GM23338 (cell line): ENCODE measurements at places on chromosomes 11 and 22.

- no peak for DNase-seq
Measured at GRCh38 chr11:126354631-126355323, 709 bp upstream of the ST3GAL4 start.

DNA sequence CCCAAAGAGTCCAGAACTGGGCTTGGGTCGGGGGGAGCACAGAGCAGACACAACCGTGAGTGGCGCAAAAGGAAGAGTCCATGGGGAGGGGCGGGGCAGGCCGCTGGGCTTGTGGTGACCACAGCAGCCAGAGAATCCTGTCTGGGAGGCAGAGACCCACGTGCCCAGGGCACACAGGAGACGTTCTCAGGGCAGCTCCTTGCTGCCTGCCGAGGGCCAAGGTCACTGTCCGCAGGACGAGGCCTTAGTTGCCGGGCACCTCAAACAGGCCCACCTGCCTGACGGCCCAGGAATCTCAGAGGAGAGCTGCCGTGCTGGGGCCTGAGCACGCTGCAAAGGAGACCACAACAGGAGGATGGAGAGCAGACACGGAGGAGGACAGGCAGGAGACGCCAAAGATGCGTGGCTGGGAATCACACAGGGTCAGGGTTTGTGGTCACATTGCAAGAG is 87.8 kb downstream of the MYEOV start:
- no peak for DNase-seq

DNA sequence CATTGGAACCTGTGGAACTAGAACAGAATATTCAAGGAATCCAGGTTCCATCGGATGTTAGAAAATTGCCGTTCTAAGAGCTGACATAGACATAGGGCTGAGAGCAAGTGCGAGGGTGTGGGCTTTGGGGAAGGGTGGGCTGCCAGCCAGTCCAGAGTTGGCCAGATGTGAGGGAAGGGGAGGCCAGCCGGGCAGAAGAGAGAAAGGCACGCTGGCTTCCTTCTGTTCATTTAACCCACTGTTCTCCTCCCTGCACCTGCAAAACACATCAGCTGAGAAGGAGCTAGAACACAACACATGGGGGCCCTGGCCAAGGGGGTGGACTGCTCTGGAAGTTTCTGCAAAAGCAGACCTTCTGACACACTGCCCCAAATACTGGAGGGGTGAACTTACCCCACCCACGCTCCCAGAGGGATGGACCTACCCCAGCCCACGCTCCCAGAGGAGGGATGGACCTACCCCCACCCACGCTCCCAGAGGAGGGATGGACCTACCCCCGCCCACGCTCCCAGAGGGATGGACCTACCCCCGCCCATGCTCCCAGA is 98.0 kb downstream of the SHANK2 start:
- DNase-seq: no peak

GRCh38 chr11:132114185-132114584 is 743.8 kb downstream of the NTM start:
- peak; percentile 78 for DNase-seq

DNA sequence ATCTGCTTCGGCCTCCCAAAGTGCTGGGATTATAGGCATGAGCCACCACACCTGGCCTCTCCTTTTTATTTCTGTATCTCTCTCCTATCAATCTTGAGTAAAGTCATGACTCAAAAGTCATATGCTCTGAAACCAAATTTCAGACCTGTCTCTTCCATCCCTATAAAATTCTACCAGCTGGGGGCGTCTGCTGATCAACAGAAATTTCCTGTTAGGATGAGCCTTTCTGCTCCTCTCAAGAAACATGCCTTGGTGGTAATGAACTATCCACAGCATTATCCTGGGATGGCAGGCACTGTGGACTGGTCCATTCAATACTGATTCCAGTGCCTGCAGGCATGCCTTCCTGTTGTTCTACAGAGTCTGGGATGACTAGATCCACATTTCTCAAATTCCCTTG is 472.6 kb downstream of the NELL1 start:
- DNase-seq: peak; percentile 77

GRCh38 chr11:99176430-99176829 is 155.7 kb downstream of the CNTN5 start:
- DNase-seq: no peak

GRCh38 chr11:59862252-59862651 is 4.0 kb downstream of the TCN1 start:
- no peak for DNase-seq

DNA sequence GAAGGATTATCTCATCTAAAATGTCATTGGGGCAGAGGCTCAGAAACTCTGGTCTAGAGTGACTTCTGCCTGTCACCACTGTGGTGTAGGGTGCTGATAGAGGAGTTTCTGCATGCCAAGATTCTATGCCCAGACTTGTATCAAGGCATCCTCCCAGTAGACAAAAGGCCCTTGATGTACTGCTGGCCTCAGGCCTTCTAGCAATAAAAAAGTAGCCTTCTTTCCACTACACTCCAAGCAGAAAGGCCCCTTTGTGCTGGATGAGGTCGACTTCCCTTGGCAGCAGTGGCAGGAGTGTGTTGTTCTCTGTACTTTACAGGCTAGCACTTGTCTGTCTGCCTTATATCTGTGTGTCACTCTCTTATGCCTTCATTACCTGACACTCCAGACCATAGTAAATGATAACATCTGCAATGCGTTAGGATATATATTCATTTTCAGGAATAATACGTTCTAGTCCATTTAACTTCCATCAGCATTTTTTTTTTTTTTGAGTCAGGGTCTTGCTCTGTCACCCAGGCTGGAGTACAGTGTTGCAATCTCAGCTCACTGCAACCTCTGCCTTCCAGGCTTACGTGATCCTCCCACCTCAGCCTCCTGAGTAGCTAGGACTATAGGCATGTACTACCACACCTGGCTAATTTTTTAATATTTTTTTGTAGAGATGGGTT is 49.5 kb upstream of the RRM1 start:
- no peak for DNase-seq

DNA sequence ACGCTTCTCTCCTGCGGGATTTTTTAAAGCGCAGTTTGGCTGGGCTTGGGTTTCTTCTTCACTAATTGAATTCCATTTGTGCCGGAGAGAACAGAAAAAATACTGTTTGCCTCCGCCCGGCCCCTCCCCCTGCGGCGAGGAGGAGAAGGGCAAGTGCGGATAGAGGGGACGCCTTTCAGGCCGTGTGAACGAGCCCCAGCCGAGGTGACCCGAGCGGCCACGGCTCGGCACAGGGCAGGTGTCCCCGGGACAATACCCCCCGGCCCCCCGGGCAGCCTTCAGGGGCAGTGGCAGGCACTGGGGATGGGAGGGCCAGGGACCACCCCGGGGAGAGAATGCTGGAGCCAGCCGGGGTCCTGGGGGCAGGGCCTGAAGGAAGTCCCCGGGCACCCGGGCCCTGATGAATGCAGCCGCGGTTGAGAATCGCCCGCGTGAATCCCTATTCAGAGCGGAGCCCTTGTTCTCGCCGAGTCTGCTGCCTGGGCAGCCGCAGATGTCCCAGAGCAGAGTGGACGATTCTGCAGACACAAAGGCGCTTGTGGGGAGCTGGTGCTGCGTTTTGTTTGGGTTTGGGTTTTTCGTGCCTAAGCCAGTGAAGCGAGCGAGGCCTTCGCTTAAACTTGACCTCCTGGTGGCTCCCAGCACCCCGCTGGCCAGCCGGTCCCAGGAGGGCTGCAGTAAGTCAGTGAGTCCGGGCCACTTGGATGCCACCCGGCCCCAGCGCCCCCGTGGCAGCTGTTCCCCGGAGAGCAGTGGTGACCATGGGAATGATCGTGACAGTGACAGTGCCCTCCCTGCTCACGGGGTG is 96.0 kb downstream of the WNT7B start:
- DNase-seq: peak; percentile 60
